Stimulated activated CD8-positive, alpha-beta memory T cell treated with anti-CD3 and anti-CD28 coated beads, Interleukin-7, amount 100 ng/mL, for 24 hours (primary cell): ENCODE measurements at places on chromosomes 13 and 19.

DNA sequence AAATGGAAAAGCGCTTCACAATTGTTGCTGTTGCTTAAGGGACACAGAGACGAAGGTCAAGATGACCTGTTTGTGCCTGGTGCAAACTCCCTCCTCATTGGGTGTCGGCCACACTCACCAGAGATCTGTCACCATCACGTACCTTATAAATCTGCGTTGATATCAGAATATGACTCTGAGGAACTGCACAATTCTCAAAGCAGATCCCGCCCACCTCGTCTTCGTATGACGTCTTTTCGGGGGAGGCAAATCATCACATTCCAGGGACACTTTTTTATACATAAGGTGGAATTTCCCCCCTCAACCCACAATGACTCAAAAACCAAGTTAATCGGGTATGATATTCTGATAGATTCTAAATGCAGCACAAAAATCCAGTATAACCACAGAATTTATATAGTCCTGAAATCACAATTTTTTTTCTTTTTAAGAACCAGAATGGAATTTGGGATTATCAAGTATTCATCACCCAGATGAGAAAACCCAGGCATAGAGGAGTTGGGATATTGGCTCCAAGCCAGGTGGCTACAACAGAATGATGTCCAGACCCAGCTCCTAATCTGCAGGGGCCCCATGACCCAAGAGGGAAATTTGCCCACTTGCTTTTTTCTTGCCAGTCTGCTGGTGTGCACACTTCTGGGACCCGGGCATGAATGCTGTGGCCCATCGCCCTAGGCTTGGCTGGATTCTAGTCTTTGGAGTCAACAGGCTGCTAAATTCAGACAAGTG is 50.6 kb upstream of the MTIF3 start:
- no peak for DNase-seq

- DNase-seq = no peak
Measured at GRCh38 chr13:59587030-59587429, 576.7 kb downstream of the DIAPH3 start.

DNA sequence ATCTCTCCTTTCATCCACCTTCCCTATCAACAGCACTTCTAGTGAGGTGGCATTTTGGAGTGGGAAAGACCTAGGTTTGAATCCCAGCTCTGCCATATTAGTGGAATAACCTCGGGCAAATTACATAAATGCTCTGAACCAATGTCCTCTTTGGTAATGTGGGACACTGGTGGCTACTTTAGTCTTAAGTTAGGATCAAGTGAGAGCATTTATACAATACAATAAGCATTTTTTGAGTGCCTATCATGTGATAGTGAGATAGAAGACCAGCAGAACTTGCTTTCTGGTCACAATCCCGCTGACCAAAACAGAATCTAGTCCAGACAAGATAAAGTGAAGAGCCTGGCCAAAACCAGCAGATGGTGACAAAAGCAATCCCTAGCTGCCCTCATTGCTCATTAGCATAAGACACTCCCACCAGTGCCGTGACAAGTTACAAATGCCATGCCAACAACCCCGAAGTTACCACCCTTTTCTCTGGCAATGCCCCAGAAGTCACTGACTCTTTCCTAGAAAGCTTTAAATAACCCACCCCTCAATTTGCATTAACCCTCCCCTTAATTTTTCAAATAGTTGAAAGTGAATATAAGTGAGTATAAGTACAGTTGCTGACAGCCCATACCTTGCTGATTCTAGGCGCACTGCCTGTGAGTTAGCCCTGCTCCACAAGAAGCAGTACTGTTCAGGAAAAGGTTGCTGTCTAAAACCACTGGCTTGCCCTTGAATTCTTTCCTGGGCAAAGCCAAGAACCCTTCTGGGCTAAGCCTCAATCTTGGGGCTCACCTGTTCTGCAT is 28.9 kb upstream of the KPNA3 start:
- no peak for DNase-seq

DNA sequence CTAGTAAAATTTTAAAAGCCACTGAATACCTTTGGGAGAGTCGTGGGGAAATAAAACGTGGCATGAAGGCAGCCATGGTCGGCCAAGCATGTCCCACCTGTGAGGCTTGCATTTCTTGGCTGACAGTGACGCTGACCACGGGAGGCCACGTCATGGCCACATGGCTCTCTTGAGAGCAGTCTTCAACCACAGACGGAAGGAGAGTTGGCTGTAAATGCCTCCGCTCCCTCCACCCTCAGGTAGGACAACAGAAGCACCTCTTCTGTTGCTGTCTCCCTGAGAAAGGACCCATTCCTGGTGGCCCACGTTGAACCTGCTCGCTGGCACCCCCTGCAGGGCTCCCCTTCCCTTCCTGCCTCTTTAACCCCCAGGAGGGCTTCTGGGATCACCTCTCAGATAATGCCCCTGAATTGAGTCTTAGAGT is 10.6 kb upstream of the LRRC25 start:
- no peak for DNase-seq

DNA sequence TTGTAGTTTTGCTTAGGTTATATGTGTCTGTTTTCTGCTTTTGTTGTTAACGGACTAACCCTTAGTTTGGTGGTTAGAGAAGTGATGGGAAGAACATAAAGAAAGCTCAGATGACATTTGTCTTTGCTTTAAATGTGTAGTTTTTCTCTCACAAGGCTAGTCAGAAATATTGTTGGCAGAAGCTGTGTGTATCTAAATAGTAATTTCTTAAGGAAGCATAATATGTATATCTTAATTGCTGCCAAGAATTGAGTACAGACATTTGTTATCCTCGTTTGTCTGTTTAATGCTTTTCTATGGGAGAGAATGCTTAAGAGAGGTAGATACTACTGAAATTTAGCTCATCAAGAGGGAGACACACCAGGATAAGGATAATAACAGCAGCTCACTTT is 2.7 kb downstream of the RGCC start:
- no peak for DNase-seq

DNA sequence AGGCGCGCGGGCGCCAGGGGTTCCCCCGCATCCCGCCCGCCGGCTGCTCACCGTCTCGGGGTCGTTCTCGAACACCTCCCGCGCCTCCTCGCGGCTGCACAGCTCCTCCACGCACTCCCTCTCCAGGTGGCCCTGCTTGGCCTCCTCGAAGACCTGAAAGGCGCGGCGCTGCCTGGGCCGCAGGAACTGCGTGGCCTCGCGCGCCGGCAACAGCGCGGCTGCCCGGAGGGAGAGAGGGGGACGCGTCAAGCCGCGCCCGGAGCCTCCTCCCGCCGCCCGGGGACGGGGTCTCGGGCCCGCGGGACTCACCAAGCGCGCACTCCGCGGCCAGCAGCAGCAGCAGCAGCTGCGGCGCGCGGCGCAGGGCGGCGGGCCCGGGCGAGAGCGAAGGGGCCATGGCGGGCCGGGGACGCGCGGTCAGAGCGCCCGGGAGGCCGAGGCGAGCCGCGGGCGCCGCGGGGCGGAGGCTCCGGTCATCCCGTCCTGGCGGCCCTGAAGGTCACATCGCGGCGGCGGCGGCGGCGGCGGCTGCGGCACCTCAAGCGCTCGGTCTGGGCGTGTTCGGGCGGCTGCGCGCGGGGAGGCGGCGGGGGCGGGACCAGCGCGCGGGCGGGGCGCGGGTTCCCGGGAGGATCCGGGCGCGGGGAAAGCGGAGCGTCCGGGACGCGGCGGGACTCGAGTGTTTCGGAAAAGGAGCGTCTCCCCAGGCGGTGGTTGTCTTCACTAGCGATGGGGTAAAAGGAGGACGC is at the start of gene GAS6:
Gene GAS6 (minus strand): TSS at position 553 of the 749 bp plus-strand sequence. CDS start 156 bp downstream, at position 397.
- DNase-seq = no peak

DNA sequence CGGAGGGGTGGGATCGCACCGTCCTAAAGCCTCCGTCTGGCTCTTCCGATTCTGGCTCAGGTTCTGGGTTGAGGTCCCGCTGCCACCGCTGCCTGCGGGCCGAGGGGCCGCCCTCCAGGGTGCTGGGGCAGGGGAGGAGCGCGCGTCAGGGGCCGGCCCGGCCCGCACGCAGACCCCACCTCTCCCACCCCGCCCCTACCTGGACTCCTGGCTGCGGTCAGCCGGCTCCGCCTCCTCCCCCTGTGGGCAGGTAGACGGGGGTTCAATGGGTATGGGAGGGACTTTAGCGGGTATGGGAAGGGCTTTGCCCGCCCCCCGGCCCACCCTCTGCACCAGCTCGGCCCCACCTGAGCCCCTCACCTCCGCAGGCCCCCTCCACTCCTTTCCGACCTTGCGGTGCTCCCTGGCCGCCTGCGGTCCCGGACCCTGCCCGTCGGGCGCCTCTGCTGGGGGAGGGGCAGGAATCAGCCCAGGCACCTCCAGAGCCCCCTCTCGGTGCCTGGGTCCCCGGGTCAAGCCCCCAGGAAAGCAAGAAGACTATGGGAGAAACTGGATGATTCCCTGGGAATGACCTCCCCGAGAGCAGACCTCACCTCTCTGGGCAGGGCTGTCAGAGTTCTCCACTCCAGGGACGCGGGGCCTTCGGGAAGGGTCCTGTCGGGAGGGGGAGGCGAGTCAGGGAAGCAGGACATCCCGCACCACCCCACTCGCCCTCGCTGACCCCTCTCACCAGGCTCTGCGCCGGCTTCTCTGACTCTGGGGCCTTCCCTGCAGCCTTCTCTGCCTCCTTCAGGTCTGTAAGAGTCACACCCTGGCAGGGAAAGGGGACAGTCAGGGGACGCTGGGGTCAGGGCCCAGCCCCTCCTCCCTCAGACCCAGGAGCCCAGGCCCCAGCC is 17.0 kb downstream of the EPS8L1 start:
- DNase-seq = no peak

GRCh38 chr19:51944798-51945552 is 17.7 kb downstream of the ZNF613 start:
- DNase-seq = no peak

GRCh38 chr13:27526516-27526915 is 76.2 kb upstream of the MTIF3 start:
- no peak for DNase-seq

DNA sequence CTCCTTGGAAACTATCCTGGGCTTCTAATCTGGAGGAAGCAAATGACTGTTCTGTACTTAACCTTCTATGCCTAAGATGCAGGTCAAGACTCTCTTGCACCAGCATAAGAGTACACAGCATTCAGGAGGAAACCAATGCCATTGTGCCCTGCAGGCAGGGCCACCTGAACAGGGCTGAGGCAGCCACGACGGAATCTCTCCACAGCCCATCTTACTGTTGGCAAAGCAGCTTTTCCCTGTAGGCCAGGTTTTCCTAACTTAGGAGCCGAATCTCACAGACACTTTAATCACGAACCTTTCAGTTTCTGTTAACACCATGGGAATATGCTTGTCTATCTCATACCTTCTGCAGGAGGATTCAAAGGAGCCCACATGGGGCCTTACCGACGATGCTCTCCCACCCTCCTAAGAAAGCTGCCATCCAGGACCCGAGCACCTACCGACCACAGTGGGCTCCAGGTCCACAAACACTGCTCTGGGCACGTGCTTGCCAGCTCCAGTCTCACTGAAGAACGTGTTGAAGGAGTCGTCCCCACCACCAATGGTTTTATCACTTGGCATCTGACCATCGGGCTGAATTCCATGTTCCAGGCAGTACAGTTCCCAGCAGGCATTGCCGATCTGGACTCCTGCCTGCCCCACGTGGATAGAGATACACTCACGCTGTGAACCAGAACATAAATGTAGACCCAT is 2.6 kb downstream of the TUBA3C start:
- no peak for DNase-seq

GRCh38 chr19:39810424-39810823 is 23.5 kb downstream of the DYRK1B start:
- DNase-seq = no peak

GRCh38 chr13:108283110-108283509 is 13.6 kb downstream of the TNFSF13B start:
- no peak for DNase-seq

GRCh38 chr19:608155-609003 is 18.7 kb downstream of the HCN2 start:
- no peak for DNase-seq

DNA sequence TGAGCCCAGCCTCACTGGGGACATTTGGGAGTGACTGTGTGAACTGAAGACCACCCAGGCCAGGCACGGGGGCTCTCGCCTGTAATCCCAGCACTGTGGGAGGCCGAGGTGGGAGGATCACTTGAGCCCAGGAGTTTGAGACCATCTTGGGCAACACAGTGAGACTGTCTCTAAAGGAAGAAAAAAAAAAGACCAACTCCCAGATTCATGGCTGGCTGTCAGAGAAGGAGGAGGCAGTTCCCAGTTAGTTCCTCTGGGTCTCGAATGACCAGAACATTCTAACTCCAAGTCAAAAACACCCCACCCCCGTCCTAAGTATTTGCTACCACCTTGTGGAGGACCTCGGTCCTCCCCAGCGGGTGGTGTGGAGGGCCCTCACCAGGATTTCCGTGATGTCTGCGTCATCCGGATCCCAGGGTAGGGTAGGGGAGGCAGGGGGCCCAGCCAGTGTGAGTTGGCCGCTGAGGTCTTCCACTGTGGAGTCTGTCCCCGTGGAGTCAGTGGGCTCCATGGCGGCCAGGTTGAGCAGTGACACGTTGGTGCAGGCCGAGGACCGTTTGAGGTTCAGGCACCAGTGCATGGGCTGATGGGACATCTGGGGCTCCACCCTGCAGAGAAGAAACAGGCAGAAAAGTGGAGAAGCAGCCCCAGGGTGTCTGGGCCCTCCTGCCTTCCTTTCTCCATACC is 1.3 kb downstream of the TSKS start:
- DNase-seq = no peak

GRCh38 chr19:1366899-1367870 is 16.5 kb upstream of the NDUFS7 start:
- no peak for DNase-seq

DNA sequence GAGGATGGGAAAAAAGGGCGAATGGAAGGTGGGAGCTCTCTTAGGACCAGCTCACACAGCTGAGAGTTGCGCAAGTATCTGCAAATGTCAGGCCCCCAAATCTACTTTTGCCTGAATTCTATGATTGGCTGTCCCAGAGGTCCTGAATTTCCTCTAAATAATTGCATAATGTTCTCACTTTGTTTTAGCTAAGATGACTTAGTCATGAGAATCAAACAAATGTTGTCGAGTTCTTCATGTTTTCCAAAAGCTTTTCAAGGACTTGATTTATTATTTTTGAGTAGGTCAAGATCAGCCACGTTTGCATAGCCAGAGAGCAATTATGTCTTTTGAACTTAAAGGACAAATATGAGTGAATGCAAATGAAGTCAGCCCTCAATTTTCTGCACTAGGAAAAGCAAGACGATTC is 246.6 kb upstream of the MAB21L1 start:
- no peak for DNase-seq

GRCh38 chr13:75660694-75661093 is 24.6 kb downstream of the LMO7 start:
- no peak for DNase-seq

GRCh38 chr13:62635161-62635560 is 1219.5 kb upstream of the PCDH20 start:
- no peak for DNase-seq

- no peak for DNase-seq
Measured at GRCh38 chr13:52644108-52644507, 1.9 kb downstream of the HNRNPA1L2 start.

GRCh38 chr19:40745402-40745780 is 4.9 kb downstream of the ACTMAP start:
- DNase-seq = no peak

DNA sequence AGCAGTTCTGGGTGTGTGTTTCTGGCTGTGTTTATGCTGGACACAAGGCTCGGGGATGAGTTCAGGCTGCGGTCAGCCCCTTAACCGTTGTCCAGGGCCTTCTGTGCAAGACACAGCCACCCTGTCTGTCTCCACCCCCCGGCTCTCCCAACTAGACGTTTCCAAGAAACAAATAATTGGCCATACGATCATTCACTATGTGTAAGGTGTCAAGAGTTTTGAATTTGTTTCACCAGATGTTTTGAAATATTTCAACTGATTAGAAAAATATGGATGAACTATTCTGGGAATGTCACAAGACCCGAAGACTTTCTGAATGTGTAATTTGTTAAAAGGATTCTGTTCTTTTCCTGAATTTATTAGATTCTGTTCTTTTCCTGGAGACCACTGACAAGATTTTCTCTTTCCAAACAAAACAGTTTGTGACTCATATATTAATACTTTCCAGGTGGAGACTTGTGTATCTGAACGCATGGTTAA is 318.2 kb downstream of the MYO16 start:
- no peak for DNase-seq
